ENCODE measurements at places on chromosomes 3 and 15.

- DNase-seq = no peak
Observed at GRCh38 chr3:196517162-196517800, 2.1 kb upstream of the SMCO1 start.

DNA sequence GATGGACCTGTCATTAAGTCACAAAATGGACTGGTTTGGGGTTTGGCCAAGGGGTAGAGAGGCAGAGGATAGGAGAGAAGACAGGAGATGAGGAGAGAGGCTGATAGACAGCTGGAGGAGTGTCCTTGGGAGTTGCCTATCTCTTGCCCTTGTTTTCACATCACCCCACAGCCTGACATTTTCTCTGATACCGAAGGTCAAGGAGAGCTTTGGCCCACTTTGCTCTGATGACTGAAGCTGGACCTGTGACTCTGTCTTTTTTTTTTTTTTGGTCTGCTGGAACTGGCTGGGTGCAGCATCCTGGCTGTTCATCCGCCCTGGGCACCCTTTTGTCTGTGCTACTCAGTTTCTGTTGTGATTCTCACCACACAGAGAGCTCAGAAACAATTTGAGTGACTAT lies 5.1 kb downstream of the GPD1L start:
- no peak for DNase-seq

GRCh38 chr15:73983211-73983727 lies 8.8 kb downstream of the STOML1 start:
- DNase-seq = no peak

GRCh38 chr3:52721002-52721729 lies 15.3 kb downstream of the SPCS1 start:
- DNase-seq = peak; percentile 80

GRCh38 chr15:69045802-69046201 lies 31.3 kb downstream of the NOX5 start:
- DNase-seq = no peak

DNA sequence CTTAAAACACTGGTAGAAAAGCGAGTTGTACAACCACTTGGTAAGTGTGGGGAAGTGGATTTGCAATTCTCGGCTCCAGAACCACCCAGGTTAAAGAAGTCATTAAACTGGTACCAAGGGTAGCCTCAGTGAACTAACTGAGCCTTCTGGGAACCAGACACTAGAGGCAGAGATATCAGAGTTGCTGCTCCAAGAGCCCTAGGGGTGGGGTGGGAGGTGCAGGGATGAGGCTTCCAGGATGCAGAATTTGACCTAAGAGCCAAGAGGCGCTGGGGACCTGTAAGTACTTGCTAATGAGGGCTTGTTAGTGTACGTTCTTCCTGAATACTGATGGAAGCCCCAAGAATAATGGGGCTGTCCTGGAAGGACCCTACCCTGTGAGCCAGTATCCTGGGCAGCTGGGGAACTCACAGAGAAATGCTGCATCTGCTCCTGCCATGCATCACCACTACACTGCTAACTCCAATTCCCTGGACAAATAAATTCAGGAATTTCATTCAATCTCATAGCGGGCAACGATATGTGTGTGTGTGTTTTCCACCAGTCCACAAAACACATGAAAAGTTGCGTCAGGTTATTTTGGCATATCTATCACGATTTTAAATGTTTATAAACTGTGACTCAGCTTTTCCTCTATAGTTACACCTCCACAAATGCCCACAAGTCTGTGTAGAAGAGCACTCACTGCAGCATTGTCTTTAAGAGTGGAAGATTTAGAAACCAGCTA lies 23.8 kb downstream of the STIMATE start:
- no peak for DNase-seq

DNA sequence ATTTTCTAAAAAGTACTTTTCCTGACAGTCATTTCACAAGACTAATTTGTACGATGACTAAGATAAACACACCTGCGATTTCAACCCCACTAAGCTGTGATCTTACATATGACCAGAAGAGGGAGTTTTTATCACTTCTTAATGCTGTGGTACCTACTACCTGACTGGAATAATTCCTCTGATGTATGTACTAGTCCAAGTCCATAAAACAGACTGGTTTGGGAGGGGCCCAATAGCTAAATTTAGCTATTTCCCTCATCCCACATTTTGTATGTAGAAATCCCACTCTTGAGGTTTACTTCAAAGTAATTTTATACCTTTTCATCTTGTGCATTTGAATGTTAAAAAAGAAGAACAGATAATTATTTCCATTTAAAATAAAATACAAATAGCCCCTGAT lies 49.7 kb upstream of the SCAANT1 start:
- peak; percentile 54 for DNase-seq

GRCh38 chr3:115548611-115549010 lies 74.7 kb upstream of the GAP43 start:
- DNase-seq = no peak

DNA sequence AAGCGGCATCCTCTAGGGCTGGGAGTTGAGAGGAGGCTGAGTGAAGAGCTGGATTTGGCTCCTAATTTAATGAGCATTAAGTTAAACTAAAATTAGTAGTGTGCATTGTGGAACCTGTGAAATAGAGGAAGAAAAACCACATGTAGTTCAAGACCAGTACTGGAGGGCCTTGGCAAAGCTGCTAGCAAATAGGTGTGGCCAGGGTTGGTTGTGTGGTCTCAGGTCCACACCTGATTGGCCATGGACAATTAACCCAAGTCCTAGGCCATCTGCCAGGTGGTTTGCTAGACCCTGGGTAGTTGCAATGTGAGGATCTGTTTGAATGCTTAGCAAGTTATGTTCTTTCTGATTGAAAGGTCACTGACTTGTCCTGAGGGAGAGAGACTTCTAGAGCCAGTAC lies 275.5 kb downstream of the PDCD6IP start:
- no peak for DNase-seq

- no peak for DNase-seq
Observed at GRCh38 chr3:116314476-116314875, 130.8 kb downstream of the LSAMP start.

- DNase-seq = no peak
Observed at GRCh38 chr3:59262076-59262498, 212.3 kb upstream of the CFAP20DC start.

- no peak for DNase-seq
Observed at GRCh38 chr3:195248281-195248680, 22.7 kb downstream of the XXYLT1 start.

GRCh38 chr15:60667925-60668324 lies 189.0 kb upstream of the ICE2 start:
- DNase-seq = no peak

- no peak for DNase-seq
Observed at GRCh38 chr3:190150681-190151080, 30.0 kb upstream of the P3H2 start.

GRCh38 chr3:41753651-41754050 lies 208.3 kb downstream of the ULK4 start:
- no peak for DNase-seq

DNA sequence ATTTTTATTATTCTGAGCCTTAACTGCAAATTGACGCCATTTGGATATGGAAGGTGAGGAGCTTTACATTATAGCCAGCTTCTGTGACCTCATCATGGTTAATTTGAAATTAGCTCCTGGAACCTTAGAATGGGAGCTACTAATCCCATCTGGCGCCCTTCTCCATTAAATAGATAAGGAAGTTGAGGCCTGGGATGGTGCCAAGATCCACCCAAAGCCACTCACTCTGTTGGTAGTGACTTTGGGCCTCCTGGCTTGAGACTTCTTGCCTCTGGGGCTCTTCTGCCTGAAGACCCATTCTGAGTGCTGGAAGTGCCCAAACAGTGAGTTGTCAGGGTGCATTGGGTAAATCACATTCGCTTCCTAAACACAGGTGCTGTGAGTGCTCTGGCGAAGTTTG lies 12.0 kb upstream of the HMCES start:
- no peak for DNase-seq

DNA sequence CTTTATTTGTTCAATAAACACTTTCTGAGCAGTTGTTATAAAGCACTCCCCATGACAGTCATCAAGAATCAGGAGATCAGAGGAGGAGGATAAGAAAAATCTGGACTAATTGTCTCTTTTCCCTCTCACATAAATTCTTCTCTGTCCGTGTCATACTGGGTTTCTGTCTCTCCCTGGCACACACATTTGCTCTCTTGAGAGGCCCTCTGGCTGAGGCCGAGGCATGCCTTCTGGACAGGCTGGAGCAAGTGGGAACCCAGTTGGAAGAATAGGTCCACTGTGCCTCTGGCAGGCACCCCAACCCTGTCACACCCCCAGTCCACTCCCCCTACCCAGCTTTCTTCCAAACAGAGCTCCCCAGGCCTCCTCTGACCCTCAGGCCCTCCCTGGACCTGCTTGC lies 315.8 kb downstream of the UACA start:
- DNase-seq = peak; percentile 6

GRCh38 chr3:155603302-155603701 lies 141.6 kb downstream of the PLCH1 start:
- no peak for DNase-seq

DNA sequence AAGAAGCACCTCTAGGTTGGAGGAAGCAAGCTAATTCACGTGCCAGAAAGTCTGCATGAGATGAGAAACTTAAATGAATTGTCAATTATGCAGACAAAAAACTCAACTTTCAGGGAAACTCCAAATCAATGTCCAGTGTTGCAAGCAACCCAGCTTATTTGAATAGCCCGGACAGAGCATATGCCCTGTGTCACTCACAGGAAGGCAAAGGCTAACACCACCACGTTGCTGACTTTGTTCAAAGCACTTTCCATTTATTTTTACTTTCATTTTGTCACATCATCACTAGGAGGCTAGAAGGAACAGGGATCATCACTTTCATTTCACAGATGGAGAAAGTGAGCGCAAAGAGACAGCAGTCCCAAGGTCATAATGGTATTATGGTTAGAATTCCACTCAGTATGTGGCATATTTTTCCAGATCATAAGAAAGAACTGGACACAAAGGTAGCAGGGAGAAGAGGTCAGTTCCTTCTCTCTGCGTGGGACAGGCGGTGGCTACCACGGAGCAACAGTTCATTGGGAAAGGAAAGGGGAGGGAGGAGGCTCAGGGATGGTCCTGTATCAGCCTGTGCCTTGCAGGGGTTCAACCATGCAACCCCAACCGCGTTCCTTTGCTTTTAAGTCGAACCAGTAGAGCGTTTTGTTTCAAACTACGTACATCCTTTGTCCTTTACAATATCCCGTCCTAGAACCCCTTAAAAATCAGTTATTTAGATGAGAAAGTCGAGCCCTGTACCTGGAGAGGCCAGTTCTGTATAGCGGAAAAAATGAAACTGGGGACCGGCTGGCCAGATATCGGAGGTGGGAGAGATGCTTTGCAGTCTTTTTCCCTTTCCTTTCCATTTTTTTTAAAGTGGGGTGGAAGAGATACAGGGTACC lies 1.1 kb downstream of the HEG1 start:
- DNase-seq = peak; percentile 80

- no peak for DNase-seq
Observed at GRCh38 chr3:17592956-17593355, 149.5 kb downstream of the TBC1D5 start.

DNA sequence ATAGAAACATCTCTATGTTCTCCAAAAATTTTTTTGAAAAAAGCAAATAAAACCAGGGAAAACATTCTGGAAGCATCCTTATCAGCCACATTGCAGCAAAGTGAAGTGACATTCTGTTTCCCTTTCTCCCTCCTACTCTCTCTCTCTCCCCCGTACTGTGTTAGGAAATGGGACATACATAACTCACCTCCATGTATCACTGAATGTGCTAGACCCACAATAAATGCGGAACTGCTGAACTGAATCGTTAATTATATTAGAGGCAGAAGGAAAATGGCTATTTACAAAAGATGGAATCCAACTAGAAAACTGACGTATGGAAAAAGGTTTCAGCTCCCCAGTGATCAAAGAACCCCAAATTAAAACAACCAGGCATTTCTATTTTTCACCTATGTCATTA lies 129.8 kb downstream of the MINAR1 start:
- DNase-seq = no peak

- DNase-seq = no peak
Observed at GRCh38 chr3:120040813-120041377, 53.4 kb downstream of the GSK3B start.

GRCh38 chr15:95170561-95171380 lies 939.4 kb downstream of the MCTP2 start:
- DNase-seq = no peak

DNA sequence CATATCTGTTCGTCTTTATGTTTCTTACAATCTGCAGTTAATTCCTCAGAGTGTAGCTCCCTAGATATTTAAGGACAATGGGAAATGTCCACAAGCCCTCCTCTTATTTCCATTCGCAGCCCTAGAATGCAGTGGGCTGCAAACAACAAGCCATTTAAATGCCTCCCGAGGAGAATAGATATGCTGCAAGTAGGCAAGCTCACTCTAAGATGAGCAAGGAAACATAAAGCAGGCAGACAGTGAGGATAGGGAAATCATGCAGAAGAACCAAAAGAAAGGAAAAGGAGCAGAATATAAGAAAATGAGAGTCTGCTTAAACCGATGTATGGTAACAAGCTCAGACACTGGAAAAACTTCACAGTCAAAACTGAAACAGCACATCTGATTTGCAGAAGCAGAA lies 561.9 kb downstream of the GBE1 start:
- no peak for DNase-seq

DNA sequence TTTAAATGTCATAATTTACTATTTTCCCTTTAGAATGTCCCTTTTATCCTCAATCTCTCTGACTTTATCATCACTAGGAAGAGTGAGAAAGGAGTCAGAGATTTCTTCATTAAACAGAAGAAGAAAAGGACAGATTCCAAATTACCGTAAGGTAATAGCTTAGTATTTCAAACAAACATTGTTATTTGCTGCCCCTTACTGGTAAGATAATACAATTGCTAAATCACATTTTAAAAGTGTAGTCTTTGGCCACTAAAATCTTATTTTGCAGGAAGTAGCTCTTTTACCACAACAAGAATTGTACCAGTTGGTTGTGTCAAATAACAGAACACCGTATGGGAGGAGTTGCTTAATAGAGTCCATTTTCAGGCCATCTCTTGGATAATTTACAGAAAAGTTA lies 53.7 kb downstream of the CGGBP1 start:
- DNase-seq = peak; percentile 44

GRCh38 chr3:177855021-177855420 lies 657.7 kb upstream of the TBL1XR1 start:
- no peak for DNase-seq

DNA sequence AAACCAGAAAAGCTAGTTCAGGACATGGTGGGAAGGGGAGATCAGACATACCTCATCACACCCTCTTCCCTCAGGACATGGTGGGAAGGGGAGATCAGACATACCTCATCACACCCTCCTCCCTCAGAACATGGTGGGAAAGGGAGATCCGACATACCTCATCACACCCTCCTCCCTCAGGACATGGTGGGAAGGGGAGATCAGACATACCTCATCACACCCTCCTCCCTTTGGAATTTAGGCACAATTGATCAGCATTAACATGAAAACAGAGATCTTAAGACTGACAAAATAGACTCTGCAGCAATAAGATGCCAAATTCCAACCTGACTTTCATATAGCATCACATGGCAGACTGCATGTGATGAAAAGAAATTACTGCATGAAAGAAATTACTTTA lies 412.7 kb upstream of the ZNF717 start:
- no peak for DNase-seq

DNA sequence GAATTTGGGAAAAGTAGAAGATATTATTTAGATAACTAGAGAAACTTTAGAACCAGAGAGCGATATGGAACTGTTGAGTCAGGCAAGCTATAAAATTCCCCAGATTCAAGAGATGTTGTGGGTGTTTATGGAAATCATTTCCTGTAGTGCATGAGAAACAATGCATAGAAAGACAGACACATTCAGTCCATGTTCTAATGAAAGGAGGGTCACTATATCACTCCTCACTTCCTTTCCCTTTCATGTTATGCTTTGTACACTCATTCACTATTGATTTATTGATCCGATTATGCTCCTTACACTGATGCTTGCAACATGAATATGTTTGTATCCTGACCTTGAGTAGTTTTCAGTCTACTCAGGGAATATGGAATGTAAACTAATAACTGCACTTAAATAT lies 1459.9 kb upstream of the ALCAM start:
- DNase-seq = no peak

All from pons (tissue), 1 donor.